T-helper 9 cell (primary cell): ENCODE measurements at places on chromosomes 4 and X.

- no peak for DNase-seq
Measured at GRCh38 chrX:53319614-53320542, 38.5 kb upstream of the IQSEC2 start.

- DNase-seq: peak; percentile 6
Measured at GRCh38 chr4:184310171-184310567, 92.5 kb upstream of the ENPP6 start.

DNA sequence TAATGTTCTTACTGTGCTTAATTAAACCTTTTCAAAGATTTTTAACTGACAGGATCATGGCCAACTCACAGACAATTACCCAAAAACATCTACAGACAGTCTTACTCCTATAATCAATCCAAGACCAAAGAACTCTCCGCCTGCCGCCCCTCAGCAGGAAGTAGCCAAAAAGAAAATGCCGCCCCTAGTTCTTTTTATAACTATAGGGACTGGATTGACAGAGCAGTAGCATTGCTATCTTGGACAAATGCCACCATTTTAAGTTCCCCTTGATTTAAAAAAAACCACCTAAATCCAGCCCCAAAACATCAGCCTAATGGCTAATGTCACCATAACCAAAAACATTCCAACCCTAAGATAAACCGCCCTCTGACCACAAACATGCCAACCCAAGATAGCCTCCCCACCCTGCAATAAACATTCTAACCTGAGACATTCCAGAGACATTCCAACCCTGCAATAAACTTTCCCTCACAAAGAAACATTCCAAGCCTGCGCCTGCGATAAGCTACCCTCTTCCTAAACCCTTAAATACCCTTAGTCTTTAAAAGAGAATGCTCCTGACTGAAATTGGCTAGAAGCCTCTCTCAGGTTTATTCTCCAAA, 77.0 kb downstream of the COQ2 start:
- no peak for DNase-seq

- DNase-seq: no peak
Measured at GRCh38 chr4:1869530-1870327, 1.5 kb upstream of the NSD2 start.

DNA sequence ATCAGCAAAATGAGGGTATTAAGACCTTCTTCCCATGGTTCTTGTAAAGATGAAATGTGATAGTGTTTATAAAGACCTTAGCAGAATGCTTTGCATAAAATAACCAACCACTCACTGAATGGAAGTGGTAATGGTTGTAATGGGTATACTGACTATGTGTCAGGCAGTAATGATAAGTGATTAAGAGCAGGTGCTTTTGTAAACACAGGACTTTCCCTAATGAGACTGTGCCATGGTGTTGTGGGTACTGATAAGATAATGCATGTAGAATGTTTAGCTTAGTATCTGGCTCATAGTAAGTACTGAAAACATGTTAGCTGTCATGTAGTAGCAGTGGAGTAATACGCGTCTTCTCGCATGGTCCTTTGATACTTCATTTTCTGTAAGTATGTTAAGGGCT, 6.9 kb downstream of the LSM6 start:
- DNase-seq: no peak

DNA sequence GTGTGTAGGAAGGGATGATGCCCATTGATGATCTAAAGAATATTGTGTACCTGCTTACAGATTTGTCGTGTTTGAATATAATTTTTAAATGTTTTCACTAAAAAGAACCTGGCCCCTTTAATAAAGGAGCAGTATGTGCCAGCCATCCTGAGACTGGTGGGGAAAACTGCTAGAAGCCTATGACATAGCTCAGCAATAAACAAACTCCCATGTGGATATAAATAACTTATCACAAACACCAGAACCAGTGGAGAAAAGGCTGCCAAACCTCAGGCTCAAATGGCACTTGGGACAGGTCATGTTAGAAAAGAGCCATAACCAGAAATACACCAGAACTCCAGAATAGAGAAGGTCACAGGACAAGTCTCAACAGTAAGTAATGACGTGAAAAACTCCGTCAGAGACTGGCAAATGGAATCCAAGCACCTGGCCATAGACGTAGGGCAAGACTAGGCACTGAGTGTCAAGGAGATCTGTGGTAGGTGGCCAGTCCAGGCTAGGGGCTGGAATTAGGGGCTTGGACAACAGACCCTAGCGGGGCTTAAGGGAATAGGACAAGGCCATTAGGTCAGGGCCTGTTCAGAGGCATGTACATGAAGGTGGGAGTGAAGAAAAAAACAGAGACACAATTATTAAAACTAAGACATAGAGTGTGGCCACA, 11.7 kb upstream of the QRFPR start:
- DNase-seq: no peak

- peak; percentile 6 for DNase-seq
Measured at GRCh38 chr4:107931775-107932321, 499 bp downstream of the CYP2U1 start.

GRCh38 chr4:185902654-185903053, 90.7 kb upstream of the SORBS2 start:
- no peak for DNase-seq

DNA sequence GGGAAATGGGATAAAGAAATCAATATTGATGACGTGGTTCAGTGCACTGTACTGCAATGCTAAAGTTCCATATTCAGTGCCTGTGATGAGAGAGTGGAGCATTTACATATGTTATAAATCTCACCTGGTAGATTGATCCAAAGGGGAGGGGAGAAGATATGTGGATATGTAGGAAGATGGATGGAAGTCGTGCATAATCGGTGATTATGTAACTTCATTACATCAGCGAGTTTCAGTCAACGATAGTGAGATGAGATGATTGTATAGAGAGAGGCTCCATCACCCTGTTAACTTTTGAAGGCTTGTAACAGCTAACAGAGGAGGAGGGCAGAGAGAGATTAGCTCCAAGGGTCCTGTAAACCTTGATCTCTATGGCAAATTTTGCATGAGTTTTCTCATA, 1.8 kb downstream of the IL1RAPL1 start:
- DNase-seq: no peak

- DNase-seq: no peak
Measured at GRCh38 chrX:16120431-16120830, 2.9 kb upstream of the GRPR start.

DNA sequence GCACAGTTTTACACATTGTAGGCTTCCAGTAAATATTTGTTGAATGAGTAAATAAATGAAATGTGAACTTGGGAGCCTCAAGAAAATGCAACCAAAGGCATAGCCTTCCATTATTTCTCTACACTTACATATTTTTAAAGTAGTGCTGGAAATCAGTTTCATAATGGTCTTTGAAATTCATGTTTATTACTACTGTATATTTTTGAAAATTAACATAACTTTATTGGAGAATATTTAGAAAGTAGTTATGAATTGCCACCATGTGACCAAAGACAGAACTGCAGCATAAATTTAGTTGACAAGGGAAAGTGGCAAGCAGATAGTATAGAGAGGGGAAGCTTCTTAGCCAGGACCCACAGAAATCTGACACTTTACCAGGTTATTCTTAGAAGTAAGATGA, 6.4 kb downstream of the TCEAL8 start:
- no peak for DNase-seq

DNA sequence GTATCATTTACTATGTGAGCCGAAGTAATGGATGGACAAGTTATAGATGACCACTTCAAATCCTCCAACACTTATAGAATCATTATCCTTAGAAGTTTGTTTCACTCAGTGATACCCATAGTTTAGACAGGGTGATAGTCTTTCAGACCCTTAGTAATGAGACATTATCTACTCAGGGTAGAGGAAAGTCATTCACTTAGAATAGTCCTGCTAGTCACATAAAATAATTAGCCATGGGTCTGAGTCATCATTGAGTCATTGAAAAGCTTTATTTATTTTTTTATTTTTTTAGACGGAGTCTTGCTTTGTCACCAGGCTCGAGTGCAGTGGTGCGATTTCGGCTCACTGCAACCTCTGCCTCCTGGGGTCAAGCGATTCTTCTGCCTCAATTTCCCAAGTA, 321.7 kb upstream of the FSTL5 start:
- DNase-seq: no peak

GRCh38 chr4:71110499-71110898, 117.0 kb downstream of the DCK start:
- DNase-seq: no peak

GRCh38 chrX:140157143-140157542, 191.8 kb upstream of the CXorf66 start:
- DNase-seq: no peak

DNA sequence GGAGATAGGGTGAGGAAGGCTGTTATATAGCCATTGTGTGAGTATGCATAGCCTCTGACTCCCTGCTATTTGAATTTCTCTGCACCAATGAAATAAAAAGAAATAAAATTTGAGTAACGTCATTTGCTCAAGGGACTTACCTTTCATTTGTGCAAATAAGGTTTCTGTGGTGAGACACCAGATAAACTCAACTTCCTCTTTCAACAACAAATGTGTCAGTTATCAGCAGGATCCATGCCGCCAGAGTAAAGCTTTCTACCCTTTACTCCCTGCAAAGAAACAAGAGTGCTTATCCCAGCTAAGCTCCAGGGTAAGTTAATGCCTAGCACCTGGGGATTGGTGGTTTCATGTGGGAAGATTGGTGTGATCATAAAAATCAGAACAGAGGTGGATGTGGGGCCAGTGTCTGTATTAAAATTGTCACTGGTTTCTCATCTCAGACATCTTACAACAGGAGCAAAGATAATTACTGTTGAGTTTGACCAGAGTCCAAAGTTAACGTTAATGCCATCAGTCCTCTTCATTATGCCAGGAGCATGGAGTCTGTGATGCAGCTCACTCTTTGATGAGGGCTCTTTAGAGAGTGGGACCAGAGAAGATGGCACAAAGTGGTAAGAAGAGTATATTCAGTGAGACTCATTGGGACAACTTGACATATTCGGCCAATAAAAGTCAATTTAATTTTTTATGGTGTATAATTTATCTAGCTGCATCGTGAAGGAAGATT, at the start of gene P2RY10:
P2RY10 (plus strand) TSS at position 206 of the 727 bp plus-strand sequence. CDS start 15,130 bp downstream, outside the sequence.
- peak; percentile 18 for DNase-seq

DNA sequence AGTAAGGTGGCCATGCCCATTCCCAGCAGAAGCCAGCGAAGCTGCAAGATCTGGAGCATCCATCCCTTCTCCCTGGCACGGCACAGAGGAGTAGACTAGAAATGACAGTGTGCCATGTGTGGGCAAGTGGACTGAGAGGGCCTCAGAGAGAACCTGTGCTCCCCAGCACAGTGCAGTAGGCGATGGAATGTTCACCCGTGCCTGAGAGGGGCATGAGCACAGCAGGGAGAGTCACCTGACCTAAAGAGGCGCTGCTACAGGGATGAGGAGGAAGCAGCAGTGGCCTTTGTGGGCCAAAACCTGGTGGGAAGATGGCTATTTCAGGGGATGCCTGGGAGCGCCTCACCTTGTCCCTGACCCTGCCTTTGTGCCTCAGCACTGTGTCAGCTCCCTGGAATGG, 8.0 kb upstream of the CDKN2AIP start:
- no peak for DNase-seq

- DNase-seq: no peak
Measured at GRCh38 chr4:153362184-153362583, 17.7 kb downstream of the MND1 start.

- no peak for DNase-seq
Measured at GRCh38 chr4:55993994-55994663, 45.4 kb downstream of the CEP135 start.

DNA sequence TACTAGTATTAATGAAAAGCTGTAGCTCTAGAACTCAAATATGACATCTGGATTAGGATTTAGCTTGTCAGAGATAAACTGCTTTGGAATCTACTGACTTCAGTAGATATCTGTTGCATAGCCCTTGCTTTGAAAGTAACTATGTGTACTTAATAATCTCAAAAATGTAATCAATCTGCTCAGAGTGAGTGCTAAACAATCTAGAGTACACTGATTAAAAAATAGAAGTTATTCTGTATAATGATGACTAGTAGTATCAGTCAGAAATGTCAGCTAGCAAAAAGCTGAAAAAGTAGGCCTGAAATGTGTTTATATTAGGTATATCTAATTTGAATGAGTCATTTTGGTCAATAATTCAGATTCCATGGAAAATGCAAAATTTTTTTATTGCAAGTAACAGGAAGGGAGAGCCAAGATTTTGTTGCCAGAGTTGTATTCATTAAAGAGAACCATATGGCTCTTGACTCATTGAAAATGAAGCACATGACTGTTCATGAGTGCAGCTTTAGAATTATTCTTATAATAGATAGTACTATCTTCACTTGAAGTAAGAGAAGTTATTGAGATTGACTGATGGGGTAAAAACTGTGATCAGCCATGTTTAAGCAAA, 20.0 kb downstream of the CLCN3 start:
- DNase-seq: no peak
